ENCODE measurements at places on chromosomes 4 and X.

- no peak for DNase-seq
These were observed 168.1 kb downstream of the GLRA2 start for GRCh38 chrX:14697451-14697850.

- no peak for DNase-seq
These were observed 20.5 kb upstream of the DHRSX start for GRCh38 chrX:2521092-2521926.

DNA sequence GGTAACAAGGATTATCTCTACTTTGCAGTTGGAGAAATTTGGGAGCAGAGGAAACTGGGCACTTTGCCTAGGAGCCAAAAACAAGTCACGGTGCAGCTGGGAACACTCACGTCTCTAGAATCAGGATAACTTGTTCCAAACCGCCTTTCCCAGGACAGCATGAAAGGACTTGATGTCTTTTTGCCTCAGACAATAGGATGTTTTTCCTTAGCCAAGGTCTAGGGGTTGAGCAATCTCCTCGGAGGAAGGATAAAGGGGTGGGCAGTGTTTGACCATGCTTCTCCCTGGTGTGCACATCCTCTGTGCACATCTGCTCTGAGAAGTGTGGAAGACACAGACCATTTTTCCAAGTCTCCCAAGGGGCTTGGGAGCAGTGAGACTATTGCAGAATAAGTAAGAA, 1.7 kb upstream of the SPARCL1 start:
- no peak for DNase-seq

GRCh38 chrX:152900937-152901445, 3.1 kb downstream of the ZNF185 start:
- no peak for DNase-seq

- DNase-seq, result no peak
These were observed 527.4 kb downstream of the C4orf33 start for GRCh38 chr4:129623233-129623875.

DNA sequence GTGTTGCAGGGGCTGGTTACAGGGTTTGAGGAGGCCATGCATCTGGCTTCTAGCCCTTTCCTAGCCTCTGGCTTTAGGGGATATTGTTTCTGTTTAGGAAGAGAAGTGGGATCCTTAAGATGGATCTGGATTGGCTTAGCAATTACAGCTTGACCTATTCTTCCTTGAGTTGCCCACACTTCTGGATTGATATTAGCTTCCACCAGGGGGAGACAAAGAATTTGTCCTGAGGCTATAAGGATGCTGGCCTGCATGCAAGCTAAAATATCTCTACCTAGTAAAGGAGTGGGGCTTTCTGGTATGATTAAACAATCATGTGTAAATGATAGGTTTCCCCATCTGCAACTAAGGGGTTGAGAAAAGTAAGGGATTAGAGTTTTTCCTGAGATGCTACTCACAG, 117.2 kb downstream of the TEX13C start:
- DNase-seq, result no peak

- no peak for DNase-seq
These were observed 23.4 kb downstream of the STIM2 start for GRCh38 chr4:26884026-26884425.

DNA sequence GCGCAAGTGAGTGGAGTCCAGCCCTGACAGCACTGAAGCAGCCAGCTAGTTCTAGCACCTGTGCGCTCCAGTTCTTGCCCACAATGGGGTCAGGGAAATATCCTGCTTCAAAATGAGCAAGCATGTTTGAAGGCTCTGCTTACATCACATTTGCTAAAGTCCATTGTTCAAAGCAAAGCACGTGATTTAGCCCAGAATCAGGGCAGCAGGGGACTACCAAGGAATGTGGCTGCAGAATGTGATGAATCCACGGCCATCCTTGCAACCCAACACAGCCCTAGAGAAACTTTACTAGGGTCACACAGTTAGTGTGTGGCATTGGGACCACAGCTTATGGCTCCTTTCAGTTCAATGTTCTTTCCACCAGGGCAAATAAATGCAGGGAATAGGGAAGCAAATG, 47.3 kb upstream of the SMIM31 start:
- no peak for DNase-seq

- no peak for DNase-seq
These were observed 1.8 kb upstream of the CUL4B start for GRCh38 chrX:120562569-120562926.

- DNase-seq, result no peak
These were observed 56.5 kb upstream of the C4orf50 start for GRCh38 chr4:6074758-6075157.

Measured in stimulated activated CD8-positive, alpha-beta memory T cell treated with anti-CD3 and anti-CD28 coated beads, Interleukin-15, amount 100 ng/mL, for 24 hours (primary cell).